Purkinje cell (primary cell): ENCODE measurements at places on chromosomes 3 and 15. TPM values are rescaled to one million over a fixed set of nuclear protein-coding genes. Genes with fewer than 3 reads are reported as not detected.

Gene LMOD3
- 0.32 TPM in 1 of 2 replicates, not detected in the other for polyA plus RNA-seq

Gene UQCC5
- 39.2 and 65.0 TPM in 2 replicates for polyA plus RNA-seq

Gene ACKR2
- 0.73 and 4.6 TPM in 2 replicates for polyA plus RNA-seq

Gene LSMEM2
- polyA plus RNA-seq, result not detected in 2 replicates

Gene GOLGA8J
- polyA plus RNA-seq, result not detected in 2 replicates
